ENCODE measurements at places on chromosomes 12 and 14.

GRCh38 chr14:56247495-56248200 is 129.4 kb downstream of the PELI2 start:
- DNase-seq = no peak

GRCh38 chr14:96911499-96912149 is 114.4 kb downstream of the VRK1 start:
- DNase-seq = no peak

DNA sequence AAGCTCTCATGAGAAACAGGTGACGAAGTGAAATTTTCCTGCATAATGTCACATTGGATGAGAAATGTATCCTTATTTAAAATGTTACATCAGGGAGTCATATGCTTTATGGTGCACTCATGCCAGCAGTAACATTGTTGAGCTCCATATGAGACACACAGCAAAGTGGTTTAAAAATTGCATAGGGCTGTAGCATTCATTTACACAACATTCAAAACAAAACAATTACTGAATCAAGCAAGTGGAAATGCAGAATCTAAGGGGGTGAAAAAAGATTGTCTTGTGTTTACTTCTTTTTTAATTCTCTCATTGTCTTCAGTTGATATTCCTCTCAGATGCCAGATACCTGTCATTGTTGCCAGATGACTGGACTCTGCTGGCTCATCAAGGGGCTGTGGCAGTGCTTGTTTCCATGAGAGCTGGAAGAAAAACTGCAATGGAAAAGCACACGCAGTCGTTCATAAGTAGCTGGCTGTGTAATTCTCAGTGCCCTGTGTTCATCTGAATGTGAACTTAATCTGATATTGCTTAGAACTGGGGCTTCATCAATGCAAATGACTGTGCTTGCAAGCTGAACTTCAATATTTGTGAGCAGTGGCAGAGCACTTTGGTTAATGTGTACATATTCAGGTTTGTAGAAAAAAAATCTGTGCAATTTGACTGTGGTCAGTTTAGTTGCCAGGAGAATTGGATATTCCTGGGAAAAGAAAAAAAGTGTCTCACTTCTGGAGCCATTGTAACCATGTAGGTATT is 305.6 kb downstream of the RAD51B start:
- peak; percentile 67 for DNase-seq

- no peak for DNase-seq
Measured at GRCh38 chr12:47993491-47993890, 10.8 kb downstream of the COL2A1 start.
